ENCODE measurements at places on chromosomes 6 and 20.
A peak's percentile ranks its signal among the peaks of the same experiment; 100 is the strongest.

GRCh38 chr6:75149696-75150095 is 56.2 kb downstream of the COL12A1 start:
- no peak for DNase-seq

DNA sequence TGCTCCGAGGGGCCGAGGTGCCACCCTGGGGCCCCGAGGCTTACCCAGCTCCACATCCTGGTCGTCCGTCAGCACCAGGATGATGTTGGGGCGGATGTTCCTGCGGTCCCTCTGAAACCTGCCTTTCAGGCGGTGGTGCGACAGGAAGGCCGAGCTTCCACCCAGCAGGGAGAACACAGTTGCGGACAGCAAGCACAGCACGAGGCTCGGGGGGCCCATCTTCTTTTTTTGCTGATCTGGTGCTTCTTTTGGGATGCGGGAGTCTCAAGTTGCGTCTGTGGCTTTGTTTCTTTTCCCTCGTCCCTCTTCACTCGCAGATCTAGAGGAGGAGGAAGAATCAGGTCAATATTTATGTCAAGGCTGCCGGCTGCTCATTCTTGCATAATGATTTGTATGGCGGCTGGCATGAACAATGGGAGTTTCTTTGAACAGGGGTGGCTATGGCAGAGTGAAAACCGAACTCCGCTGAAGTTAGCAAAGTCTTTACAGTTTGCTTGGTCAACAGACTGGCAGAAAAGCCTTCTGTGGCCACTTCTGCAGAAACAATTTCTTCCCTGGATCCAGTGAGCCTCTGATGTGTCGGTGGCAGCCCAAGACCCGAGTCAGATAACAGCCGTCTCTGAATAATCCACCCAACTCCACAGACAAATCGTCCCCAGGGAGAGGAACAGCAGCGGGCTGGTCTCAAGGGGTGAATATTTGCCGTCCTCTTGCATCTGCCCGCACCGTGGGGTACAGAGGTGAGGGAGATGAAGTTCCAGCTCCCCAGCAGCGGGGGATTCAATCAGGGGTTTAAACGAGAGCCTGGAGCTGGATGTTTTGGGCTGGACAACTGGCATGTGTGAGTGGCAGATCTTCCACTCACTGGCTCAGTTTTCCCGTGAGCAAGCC is 27.9 kb downstream of the SULF2 start:
- no peak for DNase-seq

DNA sequence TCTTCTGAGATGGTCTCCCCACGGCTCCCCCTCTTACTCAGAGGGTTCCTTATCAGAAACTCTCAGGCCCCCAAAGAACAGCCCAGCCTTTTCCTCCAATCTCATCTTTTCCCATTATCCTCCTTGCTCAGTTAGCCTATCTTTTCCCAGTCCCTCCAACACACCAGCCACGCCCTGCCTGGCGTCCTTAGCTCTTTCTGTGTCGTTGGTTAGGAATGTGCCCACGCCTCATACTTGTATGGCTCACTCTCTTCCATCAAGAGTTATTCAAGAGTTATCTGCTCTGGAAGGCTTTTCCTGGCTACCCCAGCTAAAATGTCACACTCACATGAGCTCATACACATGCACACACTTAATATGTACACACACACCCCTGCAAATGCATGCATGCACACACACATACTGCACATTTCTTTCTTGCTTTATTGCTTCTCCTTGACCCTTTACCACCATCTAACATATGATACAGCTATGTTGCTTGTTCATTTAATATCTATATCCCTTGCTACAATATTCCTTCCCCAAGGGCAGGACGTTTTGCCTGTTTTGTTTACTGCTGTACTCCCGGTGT is 37.6 kb downstream of the SLC2A10 start:
- no peak for DNase-seq

DNA sequence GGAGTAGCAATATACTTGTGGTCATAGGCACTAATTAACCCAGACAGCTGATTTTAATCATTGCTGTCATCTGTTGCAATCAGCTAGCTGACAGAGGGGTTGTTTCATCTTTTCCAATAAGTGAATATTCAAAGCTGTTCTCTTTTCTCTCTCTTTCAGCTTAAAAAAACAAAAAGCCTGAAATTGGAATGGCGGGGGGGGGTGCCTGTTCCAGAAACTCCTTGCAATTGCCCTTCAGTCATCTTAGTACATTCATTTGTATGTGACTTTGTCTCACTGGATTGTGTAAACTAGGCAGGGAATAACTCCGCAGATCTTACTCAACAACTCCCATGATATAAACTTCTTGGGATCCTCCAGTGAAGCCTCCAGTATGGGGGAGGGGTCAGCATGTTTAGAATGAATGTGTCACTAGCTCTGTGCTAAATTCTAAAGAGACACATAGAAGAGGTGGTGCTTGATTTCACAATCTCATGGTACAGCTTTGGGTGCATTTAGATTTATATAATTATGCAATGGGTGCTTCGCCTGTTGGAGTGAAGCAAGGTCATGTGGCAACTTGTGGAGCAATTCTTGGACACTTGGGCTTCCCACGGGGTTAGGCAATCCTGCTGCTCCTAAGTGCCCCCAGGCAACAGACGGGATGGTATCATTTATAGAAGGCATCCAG is 40.1 kb downstream of the SLC24A3 start:
- no peak for DNase-seq

- no peak for DNase-seq
Measured at GRCh38 chr20:51348876-51349275, 193.6 kb downstream of the NFATC2 start.

GRCh38 chr6:33428224-33428965 is 8.5 kb downstream of the SYNGAP1 start:
- no peak for DNase-seq

GRCh38 chr6:38375341-38375740 is 264.4 kb downstream of the BTBD9 start:
- no peak for DNase-seq

GRCh38 chr20:60255866-60256265 is 297.6 kb downstream of the CDH26 start:
- no peak for DNase-seq

DNA sequence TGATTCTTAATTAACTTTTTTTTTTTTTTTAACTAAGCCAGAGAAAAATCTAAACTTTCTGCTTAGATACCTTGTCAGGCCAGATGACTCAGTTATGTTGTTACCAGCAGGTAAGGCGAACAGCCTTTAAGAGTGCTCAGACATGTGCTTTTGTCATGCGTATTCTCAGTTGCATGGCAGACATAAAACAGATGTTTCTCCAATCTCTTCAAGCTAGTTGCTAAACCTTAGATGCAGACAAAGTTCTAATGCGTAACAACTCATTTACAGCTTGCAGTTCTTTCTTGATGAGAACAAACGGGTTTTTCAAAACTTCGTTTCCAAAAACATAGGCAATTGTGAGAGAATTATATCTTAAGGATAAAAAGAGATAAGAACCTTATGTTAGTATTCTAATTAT is 49.6 kb upstream of the GFRAL start:
- DNase-seq, result no peak

DNA sequence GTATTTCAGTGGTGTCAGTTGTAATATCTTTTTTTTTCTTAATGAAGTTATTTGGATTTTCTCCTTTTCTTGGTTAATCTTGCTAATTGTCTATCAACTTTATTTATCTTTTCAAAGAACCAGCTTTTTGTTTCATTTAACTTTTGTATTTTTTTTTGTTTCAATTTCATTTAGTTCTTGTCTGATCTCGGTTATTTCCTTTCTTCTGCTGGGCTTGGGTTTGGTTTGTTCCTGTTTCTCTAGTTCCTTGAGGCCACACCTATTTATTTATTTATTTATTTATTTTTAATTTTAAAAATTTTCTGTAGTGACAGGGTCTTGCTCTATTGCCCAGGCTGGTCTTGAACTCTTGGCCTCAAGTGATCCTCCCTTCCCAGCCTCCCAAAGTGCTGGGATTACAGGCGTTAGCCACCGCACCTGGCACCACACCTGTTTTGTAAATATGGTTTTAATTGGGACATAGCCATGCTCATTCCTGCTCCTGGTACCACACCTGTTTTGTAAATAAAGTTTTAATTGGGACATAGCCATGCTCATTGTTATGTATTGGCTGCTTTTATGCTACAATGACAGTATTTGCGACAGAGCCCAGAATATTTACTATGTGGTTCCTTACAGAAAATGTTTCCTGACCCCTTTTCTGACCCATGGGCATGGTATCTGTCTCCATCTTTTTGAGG is 22.2 kb downstream of the KDM1B start:
- no peak for DNase-seq

- DNase-seq, result no peak
Measured at GRCh38 chr6:157198425-157199279, 124.7 kb downstream of the TMEM242 start.

GRCh38 chr6:10759884-10760329 is 12.3 kb downstream of the TMEM14B start:
- DNase-seq, result peak; percentile 70
